Jurkat, Clone E6-1 (cell line): ENCODE measurements at places on chromosomes 1 and 21.

- DNase-seq: no peak
Observed at GRCh38 chr1:7688659-7689058, 82.4 kb upstream of the VAMP3 start.

DNA sequence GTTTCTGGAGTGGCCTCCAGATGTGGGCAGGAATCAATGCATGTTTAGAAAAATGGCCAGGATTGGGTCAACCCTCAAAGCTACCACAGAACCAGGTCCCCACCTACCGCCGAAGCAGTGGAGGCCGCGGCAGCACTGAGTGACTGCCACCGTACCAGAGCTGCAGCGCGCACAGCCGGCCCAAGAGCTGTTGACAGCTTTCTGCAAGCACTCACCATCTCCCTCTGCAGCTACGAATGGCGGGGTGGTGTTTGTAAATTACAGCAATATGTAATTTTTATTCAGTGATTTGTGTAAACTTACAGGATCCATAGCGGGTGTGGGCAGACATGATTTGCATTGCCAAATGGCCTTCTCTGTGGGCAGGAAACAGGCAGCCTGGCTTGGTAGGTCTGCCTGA lies 96.4 kb downstream of the CAMK2N1 start:
- no peak for DNase-seq

DNA sequence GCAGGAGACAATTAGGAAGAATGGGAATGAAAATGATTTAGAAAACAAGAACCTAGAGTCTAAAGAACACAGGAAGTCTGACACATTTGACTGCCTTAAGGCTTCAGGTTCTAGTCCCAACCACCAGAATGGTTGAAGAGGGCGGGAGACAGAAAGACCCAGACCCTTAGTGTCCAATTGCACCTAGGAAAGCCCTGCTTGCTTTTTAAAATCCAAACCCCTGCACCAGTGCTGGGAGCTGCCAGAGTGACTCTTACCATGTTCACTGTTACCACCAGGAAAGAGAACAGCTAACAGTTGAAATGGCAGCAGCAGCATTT lies 265 bp downstream of the CD1B start:
- peak; percentile 51 for DNase-seq

- no peak for DNase-seq
Observed at GRCh38 chr1:101960142-101960541, 36.6 kb downstream of the OLFM3 start.

GRCh38 chr1:176541663-176542062 lies 78.7 kb downstream of the PAPPA2 start:
- DNase-seq: no peak

- no peak for DNase-seq
Observed at GRCh38 chr1:6168947-6169586, 11.1 kb downstream of the CHD5 start.
